ENCODE measurements at places on chromosomes 12 and 14. TPM values are rescaled to one million over a fixed set of nuclear protein-coding genes. Genes with fewer than 3 reads are reported as not detected.

DNA sequence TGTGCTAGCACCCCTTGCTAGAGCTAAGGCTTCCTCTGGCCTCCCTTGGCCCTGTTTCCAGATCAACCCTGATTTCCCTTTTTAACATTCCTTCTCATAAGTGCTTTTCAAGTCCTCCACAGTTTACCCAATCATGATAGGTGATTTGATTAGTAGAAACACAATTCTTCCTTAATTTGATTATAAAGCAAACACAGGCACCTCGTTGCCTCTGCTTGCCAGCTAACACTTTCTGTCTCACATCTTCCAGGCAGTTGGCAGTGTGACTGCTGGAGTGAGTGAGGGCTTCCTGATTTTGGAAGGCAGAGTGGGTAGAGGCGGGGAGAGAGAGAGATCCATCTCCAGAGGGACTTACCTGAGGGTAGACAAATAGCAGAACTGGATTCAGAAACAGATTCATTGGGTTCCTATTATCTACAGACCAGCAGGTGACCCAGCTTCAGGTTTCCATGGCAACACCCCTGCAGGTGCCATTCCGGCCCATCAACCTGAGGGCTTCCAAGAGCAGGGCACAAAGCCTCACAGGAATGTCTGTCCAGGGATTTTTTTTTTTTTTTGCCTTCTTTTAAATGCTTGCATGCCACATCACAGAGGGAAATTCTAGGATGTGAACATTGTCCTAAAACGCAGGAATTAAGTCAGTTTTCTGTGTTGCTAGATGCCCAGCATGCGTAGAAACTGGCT lies 77.7 kb downstream of the PLXNC1 start:
- no peak overlapping the region for H3K4me3 ChIP-seq
- H3K27ac ChIP-seq = no peak overlapping the region
- no peak for DNase-seq
- H3K36me3 ChIP-seq = no peaks in the 10 kb centered on the region
- no peaks in the 10 kb centered on the region for H3K27me3 ChIP-seq

DNA sequence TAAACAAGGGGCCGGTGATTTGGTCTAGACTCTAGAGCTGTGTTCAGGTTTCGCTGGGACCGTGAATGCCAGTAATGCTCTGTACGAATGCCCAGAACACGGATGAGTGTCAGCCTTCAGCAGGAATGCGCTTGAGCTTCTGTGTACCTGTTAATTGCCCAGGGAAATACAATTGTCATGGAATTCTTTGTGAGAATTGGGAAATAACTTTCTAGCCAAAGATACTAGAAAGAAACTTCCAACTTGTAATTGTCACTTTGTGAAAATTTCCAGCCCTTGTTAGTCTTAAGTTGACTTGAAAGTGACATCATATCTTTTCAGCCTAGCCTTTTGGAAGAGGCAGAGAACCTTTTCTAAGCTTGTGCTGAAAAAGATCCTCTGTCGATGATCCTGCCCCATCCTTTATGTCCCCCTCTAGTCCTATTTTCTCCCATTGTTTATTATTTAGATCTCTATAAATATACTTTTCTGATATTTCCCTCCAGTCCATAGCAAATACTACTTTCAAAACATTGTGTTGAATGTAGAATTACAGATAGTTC lies 2.7 kb downstream of the CHST11 start:
- peaks cover 20% of the 10 kb centered on the region for H3K27me3 ChIP-seq
- H3K4me3 ChIP-seq = peak overlapping the region; percentile 77
- peak overlapping the region; percentile 23 for H3K27ac ChIP-seq

DNA sequence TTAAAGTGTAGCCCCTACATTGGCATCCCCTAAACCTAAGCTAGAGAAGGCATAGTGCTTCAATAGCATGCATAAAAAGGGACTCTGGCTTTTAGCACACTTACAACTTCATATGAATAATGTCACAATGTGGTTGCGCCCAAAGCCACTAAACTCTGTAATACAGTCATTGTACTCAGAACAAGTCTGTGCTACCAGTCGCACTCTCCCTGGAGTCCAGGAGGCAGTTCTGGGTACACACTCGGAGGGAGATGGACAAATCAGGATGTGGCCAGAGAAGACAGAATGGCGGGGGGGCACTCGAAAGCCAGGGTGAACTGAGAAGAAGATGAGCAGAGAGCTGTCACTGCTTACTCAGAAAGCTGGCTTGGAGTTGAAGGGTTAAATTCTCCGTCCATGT lies 10.6 kb downstream of the SAMD4A start:
- H3K36me3 ChIP-seq = no peaks in the 10 kb centered on the region
- no peaks in the 10 kb centered on the region for H3K27me3 ChIP-seq

DNA sequence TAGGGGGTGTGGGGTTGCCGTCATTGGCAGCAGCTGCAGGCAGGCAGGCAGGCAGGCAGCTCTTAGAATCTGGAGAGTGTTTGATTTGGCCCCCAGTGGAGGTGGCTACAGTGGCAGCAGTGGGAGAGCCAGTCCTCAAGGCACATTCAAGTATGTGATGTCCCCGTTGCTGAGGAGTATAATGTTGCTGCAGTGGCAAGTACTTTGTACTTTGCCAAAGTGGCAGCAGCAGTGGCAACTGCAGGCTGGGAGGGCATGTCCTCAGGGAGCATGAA lies 147.1 kb downstream of the PAPOLA start:
- no peaks in the 10 kb centered on the region for H3K36me3 ChIP-seq
- no peaks in the 10 kb centered on the region for H3K27me3 ChIP-seq
- no peak overlapping the region for H3K4me3 ChIP-seq
- no peak for DNase-seq
- H3K4me1 ChIP-seq = no peaks in the 10 kb centered on the region

- no peak overlapping the region for H3K27ac ChIP-seq
- no peaks in the 10 kb centered on the region for H3K36me3 ChIP-seq
- DNase-seq = peak; percentile 32
- no peak overlapping the region for H3K4me3 ChIP-seq
- H3K27me3 ChIP-seq = peaks cover 3% of the 10 kb centered on the region
- no peaks in the 10 kb centered on the region for H3K4me1 ChIP-seq
Observed at GRCh38 chr12:34396006-34396860, 373.9 kb downstream of the ALG10 start.

- no peak overlapping the region for H3K4me3 ChIP-seq
- H3K36me3 ChIP-seq = no peaks in the 10 kb centered on the region
- peaks cover 26% of the 10 kb centered on the region for H3K4me1 ChIP-seq
Observed at GRCh38 chr12:64621257-64621942, 11.1 kb downstream of the RASSF3 start.

- H3K27ac ChIP-seq = no peak overlapping the region
- DNase-seq = no peak
- H3K36me3 ChIP-seq = no peaks in the 10 kb centered on the region
- no peaks in the 10 kb centered on the region for H3K4me1 ChIP-seq
- peak overlapping the region; percentile 53 for H3K4me3 ChIP-seq
Observed at GRCh38 chr12:91577586-91578539, 395.2 kb upstream of the DCN start.

DNA sequence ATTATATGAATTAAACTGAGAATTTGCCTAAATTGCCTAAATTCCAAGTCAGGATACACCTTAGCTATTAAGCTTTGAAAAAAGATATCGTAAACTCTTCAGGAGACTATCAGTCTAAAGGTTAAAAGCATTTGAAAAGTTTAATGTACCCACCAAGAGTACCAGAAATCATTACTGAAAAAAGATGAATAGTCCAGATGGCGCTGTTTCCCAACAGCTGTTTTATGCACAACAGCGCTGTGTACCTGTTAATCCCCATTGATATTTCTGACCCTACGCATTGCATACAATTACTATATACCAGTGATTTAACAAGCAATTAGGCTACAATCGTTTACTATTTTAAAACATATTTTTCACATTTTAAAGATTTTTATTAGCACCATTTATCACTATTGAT lies 185.0 kb downstream of the PLCZ1 start:
- H3K4me3 ChIP-seq = no peak overlapping the region
- H3K27me3 ChIP-seq = no peaks in the 10 kb centered on the region
- H3K36me3 ChIP-seq = no peaks in the 10 kb centered on the region
- no peak overlapping the region for H3K27ac ChIP-seq

GRCh38 chr12:101962486-101962885 lies 85.1 kb downstream of the DRAM1 start:
- no peaks in the 10 kb centered on the region for H3K36me3 ChIP-seq
- no peak for DNase-seq
- H3K4me1 ChIP-seq = no peaks in the 10 kb centered on the region
- peak overlapping the region; percentile 21 for H3K27ac ChIP-seq

GRCh38 chr14:61854898-61855297 lies 92.7 kb downstream of the SNAPC1 start:
- H3K36me3 ChIP-seq = no peaks in the 10 kb centered on the region
- no peak overlapping the region for H3K4me3 ChIP-seq
- H3K4me1 ChIP-seq = no peaks in the 10 kb centered on the region
- no peak for DNase-seq
- H3K27me3 ChIP-seq = no peaks in the 10 kb centered on the region

GRCh38 chr12:21276826-21277225 lies 57.9 kb downstream of the SLCO1A2 start:
- H3K4me3 ChIP-seq = no peak overlapping the region
- H3K27ac ChIP-seq = no peak overlapping the region
- H3K27me3 ChIP-seq = no peaks in the 10 kb centered on the region
- no peaks in the 10 kb centered on the region for H3K36me3 ChIP-seq

DNA sequence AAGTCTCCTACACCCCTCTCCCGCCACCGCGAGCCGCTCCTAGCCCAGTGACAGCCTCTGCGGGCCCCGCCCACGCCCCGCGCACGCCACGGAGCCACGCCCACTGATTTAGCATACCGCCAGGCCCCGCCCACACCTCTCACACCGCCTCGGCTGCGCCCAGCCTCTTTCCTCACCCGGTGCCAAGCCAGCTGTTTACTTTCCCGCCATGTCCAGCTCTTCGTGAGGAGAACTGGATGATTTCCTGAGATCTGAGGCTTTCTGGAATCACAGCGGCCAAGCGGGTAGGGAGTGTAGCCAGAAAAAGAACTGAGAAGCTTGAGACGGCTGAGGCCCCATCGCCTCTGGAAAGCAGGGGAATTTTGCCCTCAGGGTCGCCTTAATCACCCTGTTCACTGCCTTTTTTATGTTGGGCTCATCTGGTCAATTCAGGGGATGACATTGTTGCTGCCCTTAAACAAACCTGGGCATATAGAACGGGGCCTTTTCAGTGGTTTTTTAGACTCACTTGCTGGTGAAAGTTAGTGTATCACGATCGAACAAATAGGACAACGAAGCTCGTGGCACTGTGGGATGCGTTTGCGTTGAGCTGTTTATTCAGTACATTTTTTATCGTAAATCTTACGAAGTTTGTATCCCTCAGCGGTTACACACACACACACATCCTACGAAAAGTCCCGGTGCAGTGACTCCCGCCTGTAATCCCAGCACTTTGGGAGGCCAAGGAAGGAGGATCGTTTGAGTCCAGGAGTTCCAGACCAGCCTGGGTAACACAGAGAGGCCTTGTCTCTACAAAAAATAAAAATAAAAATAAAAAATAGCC lies at the start of gene RNF212B:
Gene RNF212B (plus strand): TSS at position 165 of the 823 bp plus-strand sequence. CDS start 2,410 bp downstream, outside the sequence.
- no peak within 1 kb of the TSS for H3K27ac ChIP-seq
- H3K4me1 ChIP-seq = no peaks in the 10 kb centered on the region
- H3K4me3 ChIP-seq = peak within 1 kb of the TSS; percentile 49
- H3K27me3 ChIP-seq = no peaks in the 10 kb centered on the region

GRCh38 chr12:93169536-93169935 lies 208.2 kb upstream of the NUDT4 start:
- DNase-seq = no peak
- no peak overlapping the region for H3K27ac ChIP-seq
- peaks cover 19% of the 10 kb centered on the region for H3K4me1 ChIP-seq
- no peaks in the 10 kb centered on the region for H3K36me3 ChIP-seq
- H3K4me3 ChIP-seq = no peak overlapping the region
- no peaks in the 10 kb centered on the region for H3K27me3 ChIP-seq

DNA sequence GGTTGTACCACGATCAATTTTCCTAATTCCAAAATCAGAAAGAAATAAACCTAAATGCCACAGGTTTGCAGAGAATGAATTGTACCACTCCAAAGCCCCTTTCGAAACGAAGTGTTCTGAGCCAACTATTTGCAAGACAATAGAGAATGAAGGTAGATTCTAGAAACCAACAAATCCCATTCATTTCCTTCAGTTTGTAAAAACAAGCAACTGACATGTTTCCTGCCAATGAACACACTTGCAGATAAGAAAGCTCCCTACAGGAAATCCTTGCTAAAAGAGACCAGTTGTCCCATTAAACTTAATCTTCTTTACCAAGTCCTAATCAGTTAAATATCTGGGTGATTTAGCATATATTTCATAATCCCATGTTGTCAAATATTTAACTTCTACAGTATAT lies 198.4 kb upstream of the FOXN3 start:
- peaks cover 31% of the 10 kb centered on the region for H3K4me1 ChIP-seq
- H3K27me3 ChIP-seq = no peaks in the 10 kb centered on the region
- no peaks in the 10 kb centered on the region for H3K36me3 ChIP-seq
- no peak overlapping the region for H3K4me3 ChIP-seq
- no peak for DNase-seq
- no peak overlapping the region for H3K27ac ChIP-seq

- H3K27ac ChIP-seq = no peak overlapping the region
- H3K27me3 ChIP-seq = no peaks in the 10 kb centered on the region
- no peak for DNase-seq
- H3K4me1 ChIP-seq = no peaks in the 10 kb centered on the region
- H3K4me3 ChIP-seq = no peak overlapping the region
Observed at GRCh38 chr14:94545131-94545841, 16.0 kb upstream of the SERPINA4 start.

GRCh38 chr14:61537563-61538463 lies 157.5 kb upstream of the HIF1A start:
- H3K27me3 ChIP-seq = no peaks in the 10 kb centered on the region
- no peaks in the 10 kb centered on the region for H3K36me3 ChIP-seq
- no peak overlapping the region for H3K4me3 ChIP-seq
- no peak for DNase-seq
- peak overlapping the region; percentile 2 for H3K27ac ChIP-seq

GRCh38 chr12:8011331-8011730 lies 21.2 kb upstream of the FOXJ2 start:
- H3K4me3 ChIP-seq = no peak overlapping the region
- H3K27ac ChIP-seq = no peak overlapping the region
- no peaks in the 10 kb centered on the region for H3K4me1 ChIP-seq
- no peak for DNase-seq
- peaks cover 2% of the 10 kb centered on the region for H3K27me3 ChIP-seq
- H3K36me3 ChIP-seq = no peaks in the 10 kb centered on the region

- H3K27me3 ChIP-seq = no peaks in the 10 kb centered on the region
- no peaks in the 10 kb centered on the region for H3K36me3 ChIP-seq
Observed at GRCh38 chr14:68603533-68604360, 189.1 kb downstream of the ZFP36L1 start.

- no peak for DNase-seq
- H3K4me3 ChIP-seq = no peak overlapping the region
- H3K27ac ChIP-seq = no peak overlapping the region
Observed at GRCh38 chr12:83826112-83826511, 1086.5 kb downstream of the SLC6A15 start.

KHNYN gene
- total RNA-seq = 44.2 TPM

GPR84 gene
- total RNA-seq = not detected

STON2 gene
- total RNA-seq = 96.2 TPM

PRH2 gene
- total RNA-seq = not detected

LRP1 gene
- total RNA-seq = 33.1 TPM

CPNE8 gene
- 2.7 TPM for total RNA-seq

OR10G3 gene
- total RNA-seq = not detected

TM7SF3 gene
- 6.0 TPM for total RNA-seq

APOF gene
- total RNA-seq = not detected

GPRC5D gene
- not detected for total RNA-seq

MDM2 gene
- 455 TPM for total RNA-seq

CLEC1A gene
- 1.6 TPM for total RNA-seq

All from psoas muscle (tissue), 8 donors.